ENCODE measurements at places on chromosomes 6 and 20.

- DNase-seq = no peak
Measured at GRCh38 chr6:99617131-99617530, 10.5 kb downstream of the PRDM13 start.

- peak; percentile 23 for DNase-seq
Measured at GRCh38 chr6:158416883-158417759, 104.9 kb downstream of the TULP4 start.

GRCh38 chr20:6560978-6561377 is 206.5 kb upstream of the BMP2 start:
- DNase-seq = no peak

DNA sequence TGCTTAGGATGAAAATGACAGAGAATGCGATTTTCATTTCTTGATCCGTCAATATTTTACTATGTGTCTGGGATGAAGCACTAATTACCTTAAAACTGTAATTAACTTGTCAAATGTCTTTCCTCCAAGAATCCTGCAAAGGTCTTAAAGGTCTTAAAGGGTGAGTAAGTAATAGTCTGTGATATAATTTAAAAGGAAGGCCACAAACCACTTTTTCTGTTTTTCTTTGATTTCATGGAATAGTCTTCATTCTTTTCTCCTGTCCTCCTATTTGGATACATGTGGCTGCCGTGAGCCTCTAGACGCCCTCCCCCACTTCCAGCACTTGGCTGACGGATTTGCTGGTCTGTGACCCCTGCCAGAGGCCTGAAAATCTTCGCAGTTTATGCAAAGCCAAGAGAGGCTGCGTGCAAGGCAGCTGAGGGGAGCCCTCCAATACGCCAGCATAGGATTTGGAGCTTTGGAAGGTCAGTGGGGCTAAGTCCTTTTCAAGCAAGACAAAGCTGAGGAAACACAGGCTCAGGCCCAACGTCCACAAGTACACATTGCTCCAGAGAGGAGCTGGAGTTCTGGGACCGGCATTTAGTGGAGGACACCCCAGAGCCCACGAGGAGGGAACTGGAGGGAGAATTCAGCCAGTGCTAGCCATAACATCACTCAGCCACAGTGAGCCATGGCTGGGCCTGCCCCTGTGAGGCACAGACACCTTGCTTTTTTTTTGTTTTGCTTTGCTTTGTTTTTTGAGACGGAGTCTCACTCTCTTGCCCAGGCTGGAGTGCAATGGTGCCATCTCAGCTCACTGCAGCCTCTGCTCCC is 382.6 kb downstream of the SMOC2 start:
- DNase-seq = no peak

GRCh38 chr20:46827718-46828458 is 66.8 kb upstream of the EYA2 start:
- peak; percentile 24 for DNase-seq

DNA sequence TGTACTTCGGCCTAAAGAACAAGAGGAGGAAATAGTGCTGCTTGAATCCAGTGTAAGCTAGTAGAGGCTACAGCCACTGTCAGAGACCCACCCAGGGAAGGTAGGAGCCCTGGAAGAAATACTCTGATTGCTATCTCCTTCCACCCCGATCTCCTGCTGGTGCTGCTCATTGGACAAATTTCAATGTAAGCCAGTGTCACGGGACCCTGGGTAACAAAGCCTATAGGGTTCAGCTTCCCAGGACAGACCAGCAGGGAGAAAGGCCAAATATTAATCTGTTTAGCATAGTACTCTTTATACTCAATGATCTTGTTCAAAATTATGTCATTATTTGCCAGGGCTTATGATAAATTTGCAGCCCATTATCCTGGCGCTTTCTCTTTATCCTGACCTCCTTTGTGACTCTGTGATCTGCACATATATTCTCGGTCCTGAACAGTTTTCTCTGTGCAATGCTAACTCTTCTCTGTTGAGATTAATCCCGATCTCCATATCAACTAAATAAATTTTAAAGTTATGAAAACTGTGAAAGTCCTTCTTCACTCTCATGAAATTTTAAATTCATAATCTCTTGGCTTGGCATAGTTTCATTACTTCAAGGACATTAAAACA is 218.8 kb upstream of the PREP start:
- DNase-seq = no peak

DNA sequence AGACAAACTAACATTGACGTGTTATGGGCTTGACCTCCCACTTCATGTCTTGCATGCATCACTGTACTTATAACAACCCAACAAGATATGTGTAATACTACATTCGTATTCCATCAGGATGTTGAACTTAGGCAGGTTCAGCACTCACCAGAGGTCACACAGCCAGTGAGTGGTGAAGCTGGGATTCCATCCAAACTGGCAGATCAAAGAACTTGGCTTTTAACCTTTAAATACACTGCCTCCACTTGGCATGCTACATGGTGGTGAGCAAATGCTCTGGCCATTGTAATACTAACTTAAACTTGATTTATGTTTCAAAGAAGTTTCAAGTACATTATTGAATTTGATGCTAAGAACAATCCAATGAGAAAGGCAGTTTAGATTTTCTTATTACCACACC is 10.7 kb upstream of the HDDC2 start:
- DNase-seq = no peak

GRCh38 chr6:4447639-4448330 is 312.4 kb upstream of the ECI2 start:
- peak; percentile 16 for DNase-seq
